CD4-positive, CD25-positive, alpha-beta regulatory T cell (primary cell): ENCODE measurements at places on chromosomes 16 and 17. TPM values are rescaled to one million over a fixed set of nuclear protein-coding genes. Genes with fewer than 3 reads are reported as not detected.

DNA sequence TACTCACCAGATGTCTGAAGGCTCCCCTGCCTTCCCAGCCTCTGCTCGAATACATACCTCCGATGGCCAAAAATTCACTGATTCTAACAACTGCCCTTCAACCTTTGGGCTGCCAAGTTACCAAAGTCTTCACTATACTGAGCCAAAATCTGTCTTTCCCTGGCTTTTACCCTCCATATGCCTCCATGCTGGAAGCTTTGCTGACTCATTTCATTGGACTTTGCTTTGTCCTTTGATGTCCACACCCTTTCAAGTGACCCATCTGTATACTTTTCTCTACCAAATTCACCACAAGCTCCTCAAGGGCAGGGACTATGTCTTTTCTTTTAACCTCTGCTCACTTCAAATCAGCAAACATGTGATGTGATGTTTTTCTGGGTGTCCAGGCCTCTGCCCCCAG lies 21.0 kb upstream of the MTMR4 start:
- no peak for DNase-seq

DNA sequence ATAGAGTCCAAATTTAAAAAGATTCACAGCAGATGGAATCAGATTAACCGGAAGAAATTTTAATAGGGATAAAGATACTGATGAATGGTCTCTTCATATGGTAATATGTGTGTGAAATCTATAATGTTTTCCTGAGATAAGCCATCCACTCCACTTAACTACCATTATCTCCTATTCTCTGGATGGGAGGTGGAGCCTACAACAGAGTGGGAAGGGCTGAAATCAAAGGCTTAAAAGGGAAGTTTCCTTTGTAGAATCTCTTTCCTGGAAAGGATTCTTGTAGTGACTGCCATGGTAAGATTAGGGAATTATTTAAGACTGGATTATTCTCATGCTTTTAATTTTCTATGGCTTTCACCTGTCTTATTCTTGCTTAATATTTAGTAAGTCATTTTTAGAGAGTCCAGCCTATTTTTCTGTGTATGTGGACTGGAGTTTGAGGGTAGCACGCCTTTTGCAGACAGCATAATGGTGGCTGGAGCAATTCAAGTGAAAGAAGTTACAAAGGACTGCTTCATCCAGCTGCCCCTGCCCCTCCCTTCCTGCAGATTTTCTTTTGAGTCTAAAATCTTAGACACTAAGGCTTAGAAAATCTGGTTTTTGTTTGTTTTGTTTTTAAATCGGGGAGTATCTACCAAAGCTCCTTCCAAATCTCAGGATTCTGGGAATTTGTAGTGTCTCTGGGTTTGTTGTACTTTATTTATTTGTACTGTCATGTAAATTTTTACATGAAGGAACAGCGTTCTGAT lies 26.5 kb downstream of the KAT7 start:
- peak; percentile 10 for DNase-seq

GRCh38 chr17:8142158-8142886 lies 9.9 kb downstream of the PER1 start:
- DNase-seq: no peak

DNA sequence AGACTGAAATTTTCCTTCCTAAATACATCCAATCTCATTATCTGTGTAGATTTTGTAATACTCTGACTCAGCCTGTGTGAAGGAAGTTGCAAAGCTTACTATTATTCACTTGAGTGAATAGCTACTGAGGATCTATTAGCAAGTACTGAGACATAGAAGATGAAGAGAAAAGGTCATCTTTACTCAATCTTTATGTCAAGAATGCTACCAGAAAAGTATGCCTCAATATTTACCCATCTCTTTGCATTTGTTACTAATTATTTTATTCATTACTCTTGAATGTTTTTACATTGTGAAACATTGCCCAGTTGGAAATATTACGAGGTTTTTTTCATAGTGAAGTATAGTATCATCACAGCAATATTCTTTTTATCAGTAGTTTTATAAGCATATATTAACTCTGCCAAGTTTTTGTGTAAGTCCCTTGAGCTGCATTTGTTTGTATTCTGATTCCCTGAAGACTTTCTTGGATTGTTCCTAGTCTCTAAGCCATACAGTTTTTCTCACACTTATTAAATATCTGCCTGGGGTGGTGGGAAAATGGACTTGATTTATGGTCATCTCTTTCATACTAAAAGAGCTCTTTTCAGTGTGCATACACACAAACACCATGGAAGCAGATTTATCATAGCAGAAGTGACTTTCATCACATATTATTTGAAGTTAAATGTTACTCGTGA lies 110.4 kb downstream of the MRTFB start:
- no peak for DNase-seq

GRCh38 chr16:3295209-3295608 lies 10.0 kb downstream of the TIGD7 start:
- no peak for DNase-seq

DNA sequence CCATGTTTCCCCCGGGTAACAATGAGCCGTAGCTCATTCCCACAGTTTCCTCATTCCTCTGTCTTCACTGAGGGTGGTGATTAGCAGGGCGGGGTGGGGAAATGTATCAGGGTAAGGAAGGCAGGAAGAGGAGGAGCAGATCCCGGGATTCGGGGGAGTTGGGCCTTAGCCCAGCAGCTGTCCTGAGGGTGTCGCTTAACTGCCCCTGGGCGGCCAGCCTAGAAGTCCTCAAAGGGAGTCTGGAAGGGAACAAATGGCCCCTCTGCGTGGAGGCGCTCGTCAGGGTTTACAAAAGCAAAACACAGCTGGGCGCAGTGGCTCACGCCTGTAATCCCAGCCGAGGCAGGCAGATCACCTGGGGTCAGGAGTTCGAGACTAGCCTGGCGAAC lies 14.3 kb downstream of the MLYCD start:
- no peak for DNase-seq

GRCh38 chr16:47026947-47027346 lies 53.5 kb upstream of the DNAJA2 start:
- no peak for DNase-seq

DNA sequence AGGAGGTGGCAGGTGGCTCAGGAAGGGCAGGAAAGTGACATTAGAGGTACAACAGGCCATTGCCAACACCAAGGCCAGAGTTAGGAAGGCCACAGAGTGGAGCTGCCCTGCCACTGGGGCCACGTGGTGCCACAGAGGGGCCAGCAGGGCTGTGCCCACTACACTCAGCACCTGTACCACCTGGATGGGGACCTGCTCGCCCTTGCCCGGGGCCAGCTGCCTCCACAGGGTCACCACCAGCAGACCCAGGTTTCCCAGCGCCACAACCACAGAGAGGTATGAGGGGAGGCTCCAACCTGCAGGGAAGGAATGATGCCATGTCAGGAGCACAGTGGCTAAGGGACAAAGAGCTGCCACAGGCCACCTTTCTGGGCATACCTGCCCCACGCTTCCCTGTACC lies 1.2 kb downstream of the SLC52A1 start:
- DNase-seq: no peak

GRCh38 chr17:31144428-31144827 lies 49.7 kb downstream of the NF1 start:
- no peak for DNase-seq

DNA sequence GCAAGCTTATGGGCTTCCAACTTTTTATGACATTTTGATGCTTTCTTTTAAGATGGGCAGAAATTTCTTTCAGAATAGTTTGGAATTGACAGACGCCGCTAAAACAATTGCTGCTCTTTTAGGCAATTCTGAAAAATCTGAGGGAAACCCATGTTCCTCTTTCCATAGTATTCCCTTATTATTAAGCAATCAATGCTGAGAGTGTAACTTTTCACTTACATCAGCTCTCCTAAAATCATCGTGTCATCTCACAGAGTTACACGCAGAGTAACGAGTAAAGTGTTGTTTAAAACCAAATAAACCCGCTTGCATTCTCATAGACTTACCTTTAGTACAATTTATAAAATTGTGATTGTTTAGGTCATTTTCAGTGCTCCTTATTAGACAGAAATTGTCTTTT lies 150.6 kb downstream of the MAF start:
- DNase-seq: no peak

GRCh38 chr17:57365420-57365819 lies 109.1 kb downstream of the MSI2 start:
- no peak for DNase-seq

The BRIP1 gene
- polyA plus RNA-seq: 0.71 TPM

The CMTM2 gene
- not detected for polyA plus RNA-seq

The KRTAP9-4 gene
- polyA plus RNA-seq: not detected

The SULT1A2 gene
- not detected for polyA plus RNA-seq

The TLCD2 gene
- not detected for polyA plus RNA-seq
